ENCODE measurements at places on chromosomes 3 and 15.

GRCh38 chr3:195956577-195956976, 48.2 kb upstream of the TNK2 start:
- no peak for DNase-seq

GRCh38 chr3:135513106-135514059, 452.1 kb upstream of the PPP2R3A start:
- DNase-seq, result no peak

GRCh38 chr15:100885811-100886210, 6.2 kb downstream of the ALDH1A3 start:
- no peak for DNase-seq

GRCh38 chr3:146117406-146118285, 43.3 kb downstream of the PLOD2 start:
- no peak for DNase-seq

DNA sequence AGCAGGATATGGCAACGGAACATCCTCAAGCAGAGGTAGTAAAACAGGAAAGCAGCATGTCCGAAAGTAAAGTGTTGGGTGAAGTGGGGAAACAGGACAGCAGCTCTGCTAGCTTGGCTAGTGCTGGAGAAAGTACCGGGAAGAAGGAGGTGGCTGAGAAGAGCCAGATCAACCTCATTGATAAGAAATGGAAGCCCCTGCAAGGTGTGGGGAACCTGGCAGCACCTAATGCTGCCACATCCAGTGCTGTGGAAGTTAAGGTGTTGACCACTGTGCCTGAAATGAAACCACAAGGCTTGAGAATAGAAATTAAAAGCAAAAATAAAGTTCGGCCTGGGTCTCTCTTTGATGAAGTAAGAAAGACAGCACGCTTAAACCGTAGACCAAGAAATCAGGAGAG, 14.3 kb upstream of the ZBTB47 start:
- DNase-seq, result no peak

GRCh38 chr15:67715170-67715569, 110.1 kb upstream of the SKOR1 start:
- DNase-seq, result no peak

DNA sequence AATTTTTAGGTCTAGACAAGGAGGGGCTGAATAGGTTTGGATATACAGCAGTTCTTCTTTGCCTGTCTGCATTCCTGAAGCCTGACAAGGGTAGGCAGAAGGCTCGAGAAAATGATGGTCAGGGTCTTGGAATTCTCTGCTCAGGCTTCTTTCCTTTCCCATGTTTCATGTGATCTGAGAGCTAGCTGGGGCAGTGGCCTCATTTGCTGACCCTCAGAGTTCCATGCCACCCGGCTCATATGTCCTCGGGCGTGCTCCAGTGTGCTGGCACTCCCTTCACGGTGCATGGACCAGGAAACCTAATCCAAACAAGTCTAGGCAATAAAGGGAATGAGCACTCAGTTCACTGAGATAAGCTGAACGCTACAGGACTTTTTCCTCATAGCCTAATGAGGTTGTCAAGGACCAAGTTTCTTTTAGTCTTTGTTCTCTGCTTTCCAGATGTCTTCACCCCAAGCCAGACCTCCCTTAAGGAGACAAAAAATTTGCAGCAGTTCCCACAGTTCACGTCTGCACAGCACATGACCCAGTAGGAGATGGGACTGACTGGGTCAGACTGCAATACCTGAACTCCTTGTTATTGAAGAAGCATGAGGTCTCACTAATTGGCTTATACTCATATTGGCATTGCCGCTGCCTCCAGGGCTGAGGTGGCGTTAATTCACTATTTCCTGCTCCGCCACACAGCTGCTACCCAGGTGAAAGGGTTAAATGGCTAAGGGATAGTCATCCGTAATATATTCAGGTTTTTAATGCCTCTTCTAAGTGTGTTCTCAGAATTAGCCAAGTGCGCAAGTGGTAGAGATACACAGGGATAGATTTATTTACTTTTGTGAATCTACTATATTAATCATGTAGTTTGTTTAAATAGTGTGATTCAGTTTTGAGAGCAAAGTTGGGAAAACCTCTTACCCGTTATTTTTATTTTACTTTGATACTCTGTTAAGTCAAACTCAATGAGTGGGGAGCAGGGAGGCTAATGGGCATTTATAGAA, 15.3 kb upstream of the RTP4 start:
- DNase-seq, result no peak

DNA sequence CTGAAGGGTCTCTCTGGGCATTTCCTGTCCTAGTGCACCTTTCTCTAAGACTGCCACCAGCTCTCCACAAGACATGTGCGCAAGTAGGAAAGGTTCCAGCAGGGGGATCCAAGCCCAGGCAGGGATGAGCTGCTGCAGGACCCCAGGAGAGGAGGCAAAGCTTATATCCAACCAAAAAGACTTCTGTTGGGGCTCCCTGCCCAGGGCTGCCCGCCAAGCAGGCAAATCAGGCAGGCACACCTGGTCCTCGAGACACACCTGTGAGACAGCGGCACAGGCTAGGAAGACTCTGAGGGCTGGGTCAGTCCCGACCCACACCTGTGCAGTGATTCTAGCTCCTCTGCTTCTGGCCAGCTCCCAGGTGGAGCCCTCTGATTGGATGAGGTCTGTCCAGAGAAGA, 80.6 kb downstream of the MYLK start:
- no peak for DNase-seq

- DNase-seq, result no peak
Observed at GRCh38 chr3:190063490-190063889, 57.2 kb downstream of the P3H2 start.

- DNase-seq, result no peak
Observed at GRCh38 chr3:17336291-17336690, 406.1 kb downstream of the TBC1D5 start.

GRCh38 chr15:28963711-28964081, 77.9 kb downstream of the APBA2 start:
- no peak for DNase-seq

DNA sequence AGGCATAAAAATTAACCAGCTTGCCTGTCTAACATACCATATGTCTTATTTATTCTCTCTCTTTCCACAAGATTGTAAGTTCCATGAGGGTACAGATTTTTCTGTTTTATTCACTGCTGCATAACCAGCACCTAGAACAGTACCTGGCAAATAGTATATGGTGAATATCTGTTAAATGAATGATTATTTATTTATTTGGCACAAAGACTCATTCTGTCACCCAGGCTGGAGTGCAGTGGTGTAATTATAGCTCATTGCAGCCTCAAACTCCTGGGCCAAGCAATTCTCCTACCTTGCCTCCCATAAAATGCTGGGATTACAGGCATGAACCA, 24.9 kb downstream of the DENND4A start:
- DNase-seq, result no peak

- no peak for DNase-seq
Observed at GRCh38 chr15:56929933-56930332, 11.5 kb downstream of the TCF12 start.

DNA sequence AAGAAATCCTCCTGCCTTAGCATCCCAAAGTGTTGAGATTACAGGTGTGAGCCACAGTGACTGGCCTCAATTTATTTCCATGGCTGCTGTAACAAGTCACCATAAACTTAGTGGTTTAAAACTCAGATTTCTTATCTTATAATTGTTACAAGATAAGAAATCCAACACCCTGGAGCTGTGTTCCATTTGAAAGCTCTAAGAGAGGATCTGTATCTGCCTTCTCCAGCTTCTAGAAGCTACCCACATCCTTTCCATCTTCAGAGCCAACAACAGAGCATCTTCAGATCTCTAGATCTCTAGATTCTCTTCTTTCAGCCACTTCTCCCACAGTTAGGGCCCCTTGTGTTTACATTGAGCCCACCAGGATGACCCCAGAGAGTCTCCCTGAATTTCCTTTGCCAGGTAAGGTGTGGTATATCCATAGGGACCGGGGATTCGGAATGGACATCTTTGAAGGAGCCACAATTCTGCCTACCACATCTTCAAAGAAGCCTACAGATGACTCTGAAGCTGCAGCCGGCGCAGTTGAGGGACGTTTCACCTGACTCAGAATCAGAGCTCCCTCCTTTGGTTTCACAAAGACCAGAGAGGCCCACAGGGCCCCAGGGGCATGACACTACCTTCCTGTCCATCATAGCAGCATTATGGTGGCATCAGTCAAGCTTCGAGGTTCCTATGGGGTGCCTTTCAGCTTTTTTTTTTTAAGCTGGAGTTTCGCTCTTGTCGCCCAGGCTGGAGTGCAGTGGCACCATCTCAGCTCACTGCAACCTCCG, 87.0 kb upstream of the IGF1R start:
- DNase-seq, result no peak

DNA sequence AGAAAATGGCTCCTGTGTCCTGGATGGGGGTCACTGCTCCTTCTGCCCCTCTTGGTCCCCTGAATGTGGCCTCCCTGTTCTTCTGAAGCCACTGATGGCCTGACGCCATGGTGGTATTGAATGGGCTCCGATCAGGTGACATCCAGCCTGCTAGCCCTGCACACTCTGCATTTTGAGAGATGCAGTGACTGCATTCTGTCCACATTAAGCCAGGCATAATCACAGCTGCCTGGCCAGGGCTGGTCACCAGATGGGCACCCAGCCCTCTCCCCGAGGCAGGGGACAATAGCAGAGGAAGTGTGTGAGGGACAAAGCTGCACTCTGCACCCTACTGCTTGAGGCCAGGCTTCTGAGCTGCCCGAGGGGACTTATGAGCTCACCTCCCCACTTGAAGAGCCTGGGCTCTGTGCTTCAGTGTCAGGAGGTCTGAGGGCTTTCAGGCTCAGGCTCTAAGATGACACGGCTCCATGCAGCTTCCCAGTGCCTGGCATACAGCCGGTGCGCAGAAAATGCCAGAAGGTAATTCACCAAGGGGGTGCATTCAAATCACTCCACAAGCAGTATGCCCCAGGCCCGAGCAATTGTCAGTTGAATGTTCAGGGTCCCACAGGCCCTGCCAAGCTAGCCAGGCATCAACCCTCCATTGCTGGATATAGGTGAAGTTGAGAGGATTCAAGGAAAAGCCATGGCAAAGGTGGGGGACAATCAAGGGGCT, 56.8 kb downstream of the WNT7A start:
- DNase-seq, result no peak

- DNase-seq, result no peak
Observed at GRCh38 chr15:48001393-48002039, 119.3 kb upstream of the SLC24A5 start.

GRCh38 chr3:67384760-67385397, 269.5 kb downstream of the SUCLG2 start:
- DNase-seq, result peak; percentile 39

DNA sequence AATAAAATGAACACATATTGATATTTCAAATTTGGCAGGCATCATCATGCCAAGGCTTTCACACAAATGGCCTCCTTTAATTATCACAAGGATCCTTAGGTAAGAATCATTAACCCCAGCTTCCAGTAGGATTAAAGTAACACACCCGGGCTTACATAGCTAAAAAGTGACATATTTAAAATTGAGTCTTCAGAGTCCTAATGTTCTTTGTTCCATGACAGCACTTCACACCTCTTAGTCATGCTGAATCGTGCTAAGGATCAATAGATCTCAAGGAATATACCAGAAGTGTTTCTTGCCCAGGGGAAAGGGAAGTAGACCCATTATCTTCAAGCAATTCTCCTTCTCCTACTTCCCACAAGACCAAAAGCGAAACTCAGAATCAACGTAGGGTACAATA, 76.6 kb upstream of the SOX2 start:
- DNase-seq, result no peak

DNA sequence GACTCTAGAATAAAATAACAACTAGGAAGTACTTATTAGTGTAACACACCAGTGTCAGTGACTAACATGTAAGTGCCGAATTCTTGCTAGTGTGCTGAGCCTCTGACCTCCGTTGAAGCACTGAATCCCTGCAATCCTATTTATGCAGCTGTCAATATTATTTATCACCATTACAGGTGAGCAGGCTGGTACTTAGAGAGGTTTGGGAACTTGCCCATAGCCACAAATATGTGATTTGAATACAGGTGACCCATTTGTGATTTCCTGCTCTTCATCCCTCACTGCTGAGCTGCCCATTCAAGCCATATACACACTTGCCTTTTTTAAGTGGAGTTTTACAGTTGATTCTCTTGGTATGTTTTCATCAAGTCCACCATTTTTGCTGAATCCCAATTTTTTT, 12.2 kb downstream of the EIF4E3 start:
- no peak for DNase-seq

DNA sequence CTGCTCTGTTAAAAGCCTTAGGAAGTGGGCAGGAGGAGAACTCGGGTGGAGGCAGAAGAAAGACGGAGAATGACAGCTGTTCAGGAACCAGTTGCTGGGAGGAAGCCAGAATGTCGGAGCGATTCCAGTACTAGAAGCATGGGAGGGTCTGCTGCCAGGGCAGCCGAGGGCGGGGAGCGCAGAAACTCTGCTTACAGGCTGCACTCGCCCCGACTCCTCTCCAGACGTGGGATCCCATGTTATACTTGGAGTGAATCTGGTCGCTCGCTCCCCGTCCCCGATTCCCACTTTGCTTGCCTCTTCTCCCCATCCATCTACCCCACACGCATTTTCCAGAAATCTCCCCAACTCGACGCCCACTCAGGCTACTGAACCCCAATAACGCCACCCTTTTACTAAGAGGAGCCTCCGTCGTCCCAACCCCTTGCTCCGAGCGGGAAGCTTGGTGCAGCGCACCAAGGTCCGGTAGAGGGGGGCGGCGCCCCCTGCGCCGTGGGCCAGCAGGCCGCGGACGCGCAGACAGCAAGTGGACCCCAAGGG, 665 bp downstream of the GATM start:
- peak; percentile 62 for DNase-seq

GRCh38 chr15:41698779-41699178, 38.6 kb downstream of the MGA start:
- DNase-seq, result no peak

- DNase-seq, result no peak
Observed at GRCh38 chr3:69451594-69451993, 65.7 kb upstream of the FRMD4B start.

DNA sequence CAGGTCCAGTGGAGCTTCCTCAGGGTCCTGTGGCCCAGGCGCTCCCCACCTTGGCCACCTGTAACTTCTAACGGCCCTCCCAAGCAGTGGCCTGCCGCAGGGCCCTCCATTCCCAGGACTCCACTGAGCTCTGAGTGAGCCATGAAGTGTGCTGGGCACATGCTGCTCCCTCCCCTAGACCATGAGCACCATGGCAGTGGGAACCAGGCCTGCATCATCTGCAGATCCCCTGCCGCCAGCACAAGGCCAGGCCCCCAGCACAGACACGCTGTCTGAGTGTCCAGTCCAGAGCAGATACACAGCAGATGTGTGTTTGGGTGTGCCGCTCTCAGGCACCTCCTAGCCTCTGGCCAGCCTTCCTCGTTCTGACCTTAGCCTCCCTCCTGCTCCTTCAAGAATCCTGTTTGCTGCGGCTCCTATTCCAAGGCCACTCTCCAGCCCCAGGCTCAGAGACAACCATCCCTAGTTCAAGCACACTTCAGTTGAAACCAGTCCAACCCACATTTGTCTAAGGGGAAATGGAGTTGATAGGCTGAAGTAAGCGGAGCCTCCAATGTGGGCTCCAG, 7.0 kb upstream of the KLF15 start:
- DNase-seq, result no peak

GRCh38 chr3:111732252-111732879, 126.7 kb upstream of the PHLDB2 start:
- no peak for DNase-seq

DNA sequence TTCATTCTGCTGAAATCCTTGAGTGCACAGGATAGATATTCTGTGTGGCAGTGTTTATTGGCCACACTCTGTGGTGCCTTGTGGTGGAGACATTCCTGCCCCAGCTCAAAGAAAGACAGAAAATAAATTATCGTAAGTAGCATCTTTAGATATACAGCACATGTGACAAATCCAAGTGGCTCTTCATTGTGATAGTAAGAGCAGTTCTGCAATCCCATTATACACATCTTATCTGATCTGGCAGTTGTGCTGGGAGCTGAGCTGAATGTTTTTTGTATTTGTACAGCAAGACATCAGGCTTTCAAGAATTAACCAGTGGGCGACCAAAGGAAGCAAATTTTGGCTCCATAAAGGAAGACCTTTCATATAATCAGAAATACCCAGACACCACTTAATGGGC, 235.3 kb upstream of the MRPL3 start:
- no peak for DNase-seq

All from left ventricle myocardium superior (tissue), 1 donor.